ENCODE measurements at places on chromosomes 12 and 14.

- DNase-seq = no peak
Observed at GRCh38 chr14:21454843-21455544, 929 bp downstream of the CHD8 start.

DNA sequence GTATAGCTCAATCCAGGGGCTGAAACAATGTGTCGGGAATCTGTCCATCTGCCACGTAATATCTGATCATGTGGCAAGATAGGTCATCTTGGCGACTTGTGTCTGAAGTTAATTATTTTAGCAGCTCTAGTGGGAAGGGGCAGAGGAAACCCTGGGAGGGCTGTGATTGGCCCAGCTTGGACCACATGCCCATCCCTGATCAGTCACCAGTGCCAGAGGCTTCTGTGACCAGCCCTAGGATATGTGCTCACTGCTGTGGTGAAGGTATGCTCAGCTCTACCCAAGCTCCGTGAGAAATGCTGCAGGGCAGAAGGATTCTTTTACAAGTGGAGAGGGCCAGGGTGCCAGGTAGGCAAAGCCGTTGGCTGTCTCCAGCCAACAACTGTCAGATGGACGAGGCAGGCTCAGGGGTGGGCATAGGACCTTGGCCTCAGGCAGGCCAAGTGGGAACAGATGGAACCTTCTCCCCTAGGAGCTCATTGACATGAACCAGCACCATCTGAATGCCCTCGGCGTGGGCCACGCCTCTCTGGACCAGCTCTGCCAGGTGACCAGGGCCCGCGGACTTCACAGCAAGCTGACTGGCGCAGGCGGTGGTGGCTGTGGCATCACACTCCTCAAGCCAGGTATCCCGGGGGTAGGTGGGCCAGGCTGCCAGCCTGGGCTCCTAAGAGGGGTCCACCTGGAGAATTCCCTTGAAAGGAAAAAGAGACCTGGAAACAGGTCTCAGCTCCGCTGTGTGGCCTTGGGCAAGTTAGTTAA lies 21.1 kb downstream of the MVK start:
- no peak for DNase-seq

GRCh38 chr12:61821381-61821780 lies 438.8 kb upstream of the USP15 start:
- DNase-seq = no peak

DNA sequence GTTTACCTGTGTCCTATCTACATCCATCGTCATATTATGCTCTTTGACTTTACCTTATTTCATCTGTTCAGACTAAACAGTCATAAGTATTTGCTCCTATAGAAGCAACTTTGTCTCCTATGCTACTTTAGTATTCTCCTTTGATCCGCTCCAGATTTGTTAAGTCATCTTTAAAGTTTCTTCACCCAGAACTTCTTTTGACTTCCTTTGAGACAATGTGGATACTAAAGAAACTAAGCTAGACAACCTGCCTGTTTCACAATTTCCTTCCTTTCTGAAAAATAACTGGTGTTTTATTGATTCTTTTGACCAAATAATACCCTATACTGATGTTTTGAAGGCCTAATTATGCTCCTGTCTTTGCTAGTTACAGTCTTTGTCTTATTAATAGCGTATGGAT lies 30.0 kb upstream of the LRRK2 start:
- DNase-seq = no peak

GRCh38 chr14:35991356-35991755 lies 165.2 kb downstream of the BRMS1L start:
- DNase-seq = no peak

GRCh38 chr12:62618319-62618718 lies 151.7 kb downstream of the MON2 start:
- DNase-seq = no peak

GRCh38 chr14:88327497-88327896 lies 4.4 kb upstream of the KCNK10 start:
- no peak for DNase-seq

DNA sequence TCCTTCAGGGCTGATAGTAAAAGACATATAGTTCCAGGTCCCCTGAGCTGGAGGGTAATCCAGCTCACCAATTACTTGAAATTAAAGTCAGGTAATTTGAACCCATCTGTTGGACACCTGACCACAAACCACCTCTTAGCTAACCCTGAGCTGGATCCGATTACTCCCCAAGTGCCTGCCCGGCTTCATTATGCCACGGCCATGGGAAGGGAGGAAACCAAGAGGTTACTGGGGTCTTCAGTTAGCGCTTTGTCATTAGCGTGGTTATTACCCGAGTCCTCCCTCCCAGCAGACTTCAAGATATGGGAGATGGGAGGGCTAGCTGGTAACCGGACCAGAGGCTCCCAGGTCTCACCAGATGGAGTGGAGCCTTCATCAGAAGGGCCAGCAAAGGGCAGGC lies 1071.4 kb downstream of the BCL11B start:
- no peak for DNase-seq

- no peak for DNase-seq
Observed at GRCh38 chr12:117098024-117098360, 1.2 kb downstream of the TESC start.

DNA sequence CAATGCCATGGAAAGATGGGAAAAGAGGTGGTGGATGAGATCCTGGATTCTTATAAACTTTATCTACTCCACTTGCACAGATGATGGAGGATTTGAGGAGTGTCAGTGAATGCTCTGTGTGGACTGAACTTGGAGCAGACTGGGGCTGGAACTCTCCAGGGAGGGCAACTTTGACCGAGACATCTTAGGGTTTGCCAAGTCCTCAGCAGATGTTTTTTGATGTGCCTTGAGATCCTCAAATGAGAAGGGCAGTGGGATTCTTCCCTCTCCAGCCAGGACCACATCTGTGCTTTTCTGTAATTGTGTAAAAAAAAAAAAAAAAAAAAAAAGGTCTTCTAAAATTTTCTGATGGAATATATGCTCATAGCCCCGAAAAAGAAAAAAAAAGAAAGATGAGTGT lies 23.0 kb upstream of the MYL2 start:
- no peak for DNase-seq

- no peak for DNase-seq
Observed at GRCh38 chr12:48160807-48161206, 3.5 kb upstream of the ASB8 start.

DNA sequence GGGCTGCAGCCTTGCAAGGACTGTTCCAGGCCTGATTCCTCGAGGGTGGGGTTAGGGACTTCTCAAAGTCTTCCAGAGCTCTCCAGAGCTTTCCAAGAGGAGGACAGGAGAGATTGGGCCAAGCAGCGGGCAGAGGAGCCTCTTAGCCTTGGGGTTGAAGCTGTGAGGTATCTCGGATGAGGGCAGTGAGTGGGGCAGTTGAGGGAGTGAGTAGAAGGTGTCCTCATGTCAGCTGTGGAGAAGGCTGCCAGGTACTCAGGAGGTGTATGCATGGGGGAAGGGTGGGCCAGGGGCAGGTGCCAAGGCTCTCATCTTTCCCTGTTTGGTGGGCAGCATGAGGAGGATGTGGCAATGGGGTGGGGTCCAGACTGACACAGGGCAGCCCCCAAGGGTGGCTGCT lies 7.7 kb downstream of the KRT83 start:
- no peak for DNase-seq

- DNase-seq = no peak
Observed at GRCh38 chr12:87687362-87687761, 341.8 kb downstream of the C12orf50 start.

DNA sequence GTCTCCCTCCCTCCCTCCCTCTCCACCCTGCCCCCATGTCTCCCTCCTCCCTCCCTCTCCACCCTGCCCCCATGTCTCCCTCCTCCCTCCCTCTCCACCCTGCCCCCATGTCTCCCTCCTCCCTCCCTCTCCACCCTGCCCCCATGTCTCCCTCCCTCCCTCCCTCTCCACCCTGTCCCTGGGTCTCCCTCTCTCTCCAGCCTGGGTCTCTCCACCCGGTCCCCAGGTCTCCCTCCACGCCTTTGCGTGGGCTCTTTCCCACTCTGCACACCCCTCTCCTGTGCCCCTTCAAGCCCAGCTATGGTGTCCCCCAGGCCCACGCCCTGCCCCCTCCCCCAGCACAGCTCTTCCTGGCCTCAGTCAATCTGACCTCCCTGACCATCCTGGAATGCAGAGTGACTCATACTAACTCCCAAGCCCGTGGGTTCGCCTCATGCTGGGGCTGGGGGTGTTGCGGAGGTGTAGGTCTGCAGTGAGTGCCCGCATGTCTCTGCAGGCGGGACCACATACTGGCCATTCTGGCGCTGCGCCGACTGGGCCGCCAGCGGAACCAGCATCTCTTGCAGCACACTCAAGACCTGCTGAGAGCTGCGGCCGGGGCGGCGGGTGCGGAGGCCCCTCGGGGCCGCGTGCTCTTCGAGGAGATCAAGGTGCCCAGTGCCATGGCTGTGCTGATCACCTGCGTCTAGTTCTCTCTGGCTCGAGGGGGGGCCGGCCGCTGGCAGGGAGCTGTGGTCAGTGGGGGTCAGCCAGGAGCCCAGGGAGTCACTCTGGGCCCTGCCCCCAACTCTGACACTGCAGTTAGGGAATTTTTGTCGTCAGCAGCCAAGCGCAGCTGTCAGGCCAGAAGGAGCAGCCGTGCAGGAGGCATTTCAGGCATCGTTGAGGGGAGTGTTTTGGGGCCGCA lies 13.5 kb upstream of the TNFAIP2 start:
- no peak for DNase-seq

DNA sequence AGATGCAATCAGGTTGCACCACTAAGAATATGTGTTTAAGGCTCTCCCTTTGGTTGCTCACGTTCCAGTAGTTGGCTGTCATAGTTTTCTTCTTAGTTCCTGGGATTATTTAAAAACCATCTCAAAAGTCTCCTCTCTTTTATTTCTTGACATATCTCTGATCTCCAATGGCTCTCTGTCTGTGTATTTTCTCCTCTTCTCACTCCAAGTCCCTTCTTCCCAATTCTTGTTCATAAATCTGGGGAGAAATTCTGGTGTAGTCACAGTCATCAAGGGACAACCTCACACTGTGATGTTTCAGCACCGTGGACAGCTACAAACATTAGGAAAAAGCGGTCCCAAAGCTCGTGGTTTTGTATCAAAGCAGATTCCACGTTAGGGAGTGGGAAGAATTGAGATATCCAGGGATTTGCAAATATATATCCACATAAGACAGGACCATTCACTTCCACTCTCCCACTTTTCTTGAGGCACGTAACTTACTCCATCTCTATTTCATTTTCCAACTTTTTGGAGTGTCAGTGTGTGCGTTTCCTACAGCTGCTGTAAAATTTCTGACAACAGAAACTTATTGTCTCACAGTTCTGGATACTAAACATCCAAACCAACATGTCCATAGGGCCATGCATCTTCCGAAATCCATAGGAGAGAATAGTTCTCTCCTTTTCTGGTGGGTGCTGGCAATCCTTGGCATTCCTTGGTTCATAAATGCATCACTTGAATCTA lies 80.6 kb upstream of the TMEM233 start:
- no peak for DNase-seq

- DNase-seq = no peak
Observed at GRCh38 chr12:5758347-5758746, 186.7 kb downstream of the ANO2 start.

DNA sequence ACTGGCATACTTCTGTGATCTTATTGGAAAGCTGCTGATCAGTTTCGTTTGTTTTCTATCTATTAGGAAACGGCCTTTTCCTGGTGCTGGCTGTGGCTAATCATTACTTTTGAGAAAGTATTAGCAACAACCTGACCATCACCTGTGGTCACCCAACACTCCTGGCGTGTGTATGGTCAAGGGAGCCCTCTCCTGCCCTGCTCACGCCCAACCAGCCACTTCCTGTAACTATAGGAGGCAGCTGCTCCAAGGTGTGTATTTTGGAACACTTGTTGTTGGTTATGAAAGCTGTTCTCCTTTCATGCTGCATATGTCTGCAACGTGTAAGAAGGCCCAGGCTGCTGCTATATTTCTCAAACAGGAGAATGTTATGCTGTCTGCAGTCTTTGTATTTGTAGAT lies 1582.8 kb downstream of the AACS start:
- no peak for DNase-seq

GRCh38 chr12:24948420-24948756 lies 513 bp downstream of the BCAT1 start:
- no peak for DNase-seq

DNA sequence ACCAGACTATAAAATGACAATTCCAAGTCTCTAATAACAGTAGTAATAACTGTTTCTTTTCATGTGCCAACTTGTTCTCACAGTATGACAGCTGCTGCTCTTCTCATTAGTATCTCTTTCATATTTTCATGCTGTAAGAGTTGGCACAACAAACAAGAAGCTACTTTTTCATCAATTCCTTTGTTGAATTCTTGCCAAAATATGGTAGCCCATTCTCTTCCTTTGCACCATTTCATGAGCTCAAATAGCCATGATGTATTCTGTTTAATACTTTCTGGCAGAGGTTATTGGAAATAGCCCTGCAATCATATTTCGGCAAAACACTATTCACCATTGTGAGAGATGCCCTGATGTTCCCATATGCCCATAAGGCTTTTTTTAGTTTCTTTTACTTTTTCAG lies 1100.7 kb downstream of the TRHDE start:
- no peak for DNase-seq

DNA sequence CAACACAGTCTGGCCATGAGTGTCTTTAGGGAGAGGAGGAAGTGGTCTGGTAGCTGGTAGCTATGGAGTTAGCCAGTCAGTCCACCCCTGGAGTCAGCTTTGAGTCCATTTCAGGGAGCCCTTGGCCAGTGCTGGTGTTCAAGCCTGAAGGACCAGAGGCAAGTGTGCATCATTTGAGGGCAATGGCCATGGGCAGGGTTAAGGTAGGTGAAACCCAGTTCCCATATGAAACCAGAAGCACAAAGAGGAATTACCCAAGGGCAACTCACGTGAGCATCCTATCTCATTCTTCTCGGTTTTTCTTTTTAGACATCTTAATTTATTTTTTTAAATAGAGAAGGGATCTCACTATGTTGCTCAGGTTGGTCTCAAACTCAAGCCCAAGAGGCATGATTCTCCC lies 61.3 kb upstream of the ACTN1 start:
- no peak for DNase-seq

- no peak for DNase-seq
Observed at GRCh38 chr12:30417697-30418231, 277.9 kb downstream of the IPO8 start.

- DNase-seq = no peak
Observed at GRCh38 chr12:19082365-19082911, 47.1 kb upstream of the PLEKHA5 start.

DNA sequence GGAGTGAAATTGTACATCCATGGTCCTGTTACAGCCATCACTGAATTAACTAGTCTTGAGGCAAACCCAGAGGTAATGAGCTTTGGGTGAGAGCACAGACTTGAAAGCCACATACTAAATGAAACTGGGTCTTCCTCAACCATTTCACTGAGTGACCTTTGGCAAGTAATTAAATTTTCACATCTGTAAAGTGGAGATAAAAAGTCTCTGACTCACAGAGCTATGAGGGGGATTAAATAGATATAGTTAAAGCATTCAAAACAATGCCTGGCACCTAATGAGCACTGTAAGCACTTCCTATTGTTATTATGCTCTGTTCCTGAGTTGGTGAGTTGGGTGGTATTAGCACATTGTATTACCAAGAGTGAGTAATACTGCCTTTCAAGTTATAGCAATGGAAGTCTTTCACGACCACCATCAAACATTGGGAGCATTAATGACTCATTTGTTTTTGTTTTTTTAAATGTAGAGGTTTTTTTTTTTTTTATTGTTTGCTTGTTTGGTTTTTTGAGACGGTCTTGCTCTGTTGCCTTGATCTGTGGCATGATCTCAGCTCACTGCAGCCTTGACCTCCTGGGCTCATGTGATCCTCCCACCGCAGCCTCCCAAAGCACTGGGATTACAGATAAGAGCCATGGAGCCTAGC lies 12.5 kb upstream of the STRN3 start:
- DNase-seq = no peak
